Stimulated activated CD4-positive, alpha-beta T cell treated with anti-CD3 and anti-CD28 coated beads, Interleukin-1b, Interleukin-23, amount 100 ng/mL, for 4 hours (primary cell): ENCODE measurements at places on chromosomes 3 and 15.

GRCh38 chr3:43341788-43342187 lies 55.4 kb downstream of the SNRK start:
- DNase-seq = no peak

DNA sequence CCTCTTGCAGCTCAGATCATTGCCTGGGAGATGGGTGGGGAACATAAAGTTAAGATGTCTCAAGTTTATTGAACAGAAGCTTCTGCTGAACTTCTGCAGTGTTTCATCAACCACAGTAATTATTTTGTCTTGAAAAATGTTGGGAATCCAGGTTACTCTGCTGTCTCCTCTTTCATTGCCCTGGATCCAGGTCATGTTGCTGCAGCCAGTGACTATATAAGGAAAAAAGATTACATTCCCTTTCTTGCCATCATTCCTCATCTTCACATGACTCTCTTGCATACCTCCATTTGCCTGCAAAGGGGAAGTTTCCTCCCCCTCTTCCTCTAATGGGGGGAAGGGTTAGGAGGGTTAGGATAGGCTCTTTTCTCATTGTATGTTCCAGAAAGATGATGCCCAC lies 15.1 kb downstream of the GMNC start:
- DNase-seq = no peak

- no peak for DNase-seq
Measured at GRCh38 chr3:42699511-42699971, 3.1 kb downstream of the HHATL start.

GRCh38 chr3:181518222-181518621 lies 193.5 kb upstream of the SOX2 start:
- no peak for DNase-seq

GRCh38 chr15:48675436-48675835 lies 29.9 kb upstream of the FBN1 start:
- DNase-seq = no peak

GRCh38 chr3:129065016-129065719 lies 4.6 kb downstream of the GP9 start:
- no peak for DNase-seq

DNA sequence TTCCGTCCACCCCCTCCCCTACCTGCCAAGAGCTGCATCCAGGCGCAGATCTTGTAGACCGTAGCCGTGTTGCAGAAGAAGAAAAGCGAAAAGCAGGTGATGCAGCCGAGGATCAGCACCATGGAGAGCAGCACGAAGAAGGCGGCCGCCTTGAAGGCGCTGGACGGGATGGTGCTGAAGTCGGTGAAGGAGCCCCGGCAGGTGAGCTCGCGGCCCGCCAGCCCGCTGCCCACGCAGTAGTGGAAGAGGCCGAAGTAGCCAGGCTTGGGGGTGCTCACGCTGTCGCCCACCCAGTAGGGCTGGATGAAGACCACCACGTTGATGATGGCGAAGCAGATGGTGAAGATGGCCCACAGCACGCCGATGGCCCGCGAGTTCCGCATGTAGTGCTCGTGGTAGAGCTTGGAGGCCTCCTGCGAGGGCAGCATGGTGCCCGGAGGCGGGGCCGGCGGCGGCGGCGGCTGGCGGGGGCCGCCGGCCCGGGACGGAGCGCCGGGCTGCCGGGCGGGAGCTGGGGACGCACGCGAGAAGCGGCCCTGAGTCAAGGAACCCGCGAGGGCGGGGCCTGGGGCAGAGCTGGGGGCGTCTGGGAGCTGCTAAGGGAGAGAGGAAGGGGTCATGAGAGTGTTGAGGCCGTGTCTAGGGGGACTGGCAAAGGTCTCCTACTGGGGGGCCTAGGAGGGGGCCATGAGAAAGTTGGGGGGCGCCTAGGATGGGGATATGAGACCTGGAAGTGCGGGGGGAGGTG lies 1.2 kb downstream of the LHFPL4 start:
- DNase-seq = peak; percentile 2

DNA sequence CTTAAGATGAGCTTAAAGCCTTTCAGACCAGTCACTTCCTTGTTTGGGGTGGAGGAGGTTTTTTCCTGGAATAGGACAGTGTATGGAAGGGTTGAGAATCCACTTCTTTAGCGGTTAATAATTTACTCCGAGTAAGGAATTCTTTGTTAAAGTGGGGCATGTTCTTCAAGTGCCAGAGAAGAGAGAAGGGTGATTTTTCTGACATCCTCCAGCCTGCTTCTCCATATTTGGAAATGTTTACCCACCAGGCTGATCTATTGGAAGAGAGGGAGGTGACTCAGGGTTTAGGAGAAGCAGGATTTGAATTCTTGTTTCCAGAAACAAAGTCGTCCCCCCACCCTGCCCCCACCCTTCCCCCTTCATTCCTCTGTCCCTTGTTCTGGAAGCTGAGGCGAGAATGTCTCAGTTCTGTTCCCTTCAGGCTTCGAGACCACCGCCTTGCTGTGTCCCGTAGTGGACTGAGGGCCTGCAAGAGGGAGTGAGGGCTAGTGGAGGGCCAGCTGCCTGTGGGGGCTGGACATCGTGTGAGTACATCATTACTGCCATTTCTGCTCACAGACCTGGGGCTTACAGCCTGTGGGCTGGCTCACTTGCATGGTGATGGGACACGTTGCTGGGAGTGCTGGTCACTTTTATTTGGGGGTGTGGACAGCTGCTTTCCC lies 58.5 kb downstream of the LPP start:
- DNase-seq = no peak

GRCh38 chr15:48422401-48422800 lies 91.2 kb downstream of the DUT start:
- no peak for DNase-seq

GRCh38 chr3:149532489-149533180 lies 58.1 kb downstream of the TM4SF4 start:
- DNase-seq = no peak

DNA sequence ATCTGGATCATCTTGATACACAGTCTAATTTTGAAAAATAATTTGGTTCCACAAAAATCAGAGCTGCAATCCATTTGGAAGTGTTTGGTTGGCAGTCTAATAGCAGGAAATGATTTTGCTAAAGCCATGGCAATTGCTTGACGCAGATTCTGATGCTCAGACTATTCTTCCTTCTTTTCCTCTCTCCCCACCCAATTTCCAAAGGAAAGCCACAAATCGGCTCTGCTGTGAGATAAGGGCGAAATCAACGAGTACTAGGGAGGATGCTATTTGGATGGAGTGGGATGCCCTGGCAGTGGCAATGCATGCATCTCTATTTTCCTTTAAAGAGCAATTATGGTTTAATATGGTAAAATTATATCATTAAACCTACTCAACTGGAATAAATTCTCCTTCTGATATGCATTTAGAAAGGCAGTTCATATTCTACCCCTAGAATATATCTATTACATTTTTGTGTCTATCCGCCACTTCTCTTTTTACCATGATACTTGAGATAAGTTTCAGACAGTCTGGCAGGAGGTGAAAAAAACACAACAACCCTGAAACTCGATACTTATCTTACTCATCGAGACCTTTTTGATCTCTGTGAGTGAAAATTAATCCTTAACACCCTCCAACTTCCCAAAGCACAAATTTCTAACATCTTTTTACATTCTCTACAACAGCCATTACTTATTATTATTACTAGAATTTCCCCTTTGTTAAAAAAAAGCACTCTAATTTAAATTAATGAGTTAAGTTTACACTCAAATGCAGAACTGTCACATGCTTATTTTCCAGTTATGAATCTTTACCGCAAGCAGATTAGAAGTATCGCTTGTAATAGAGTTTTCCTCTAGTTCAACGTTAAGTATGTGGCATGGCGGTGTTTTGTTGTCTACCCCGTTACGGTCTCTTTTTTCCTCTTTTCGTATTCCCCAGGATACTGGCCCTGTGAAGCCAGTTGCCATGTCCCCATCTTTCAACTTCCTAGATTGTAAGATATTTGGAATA lies 433.3 kb downstream of the FOXP1 start:
- DNase-seq = no peak

- no peak for DNase-seq
Measured at GRCh38 chr3:37400945-37401344, 226.6 kb upstream of the LRRFIP2 start.

- DNase-seq = no peak
Measured at GRCh38 chr3:76683256-76683655, 356.6 kb upstream of the ROBO2 start.

DNA sequence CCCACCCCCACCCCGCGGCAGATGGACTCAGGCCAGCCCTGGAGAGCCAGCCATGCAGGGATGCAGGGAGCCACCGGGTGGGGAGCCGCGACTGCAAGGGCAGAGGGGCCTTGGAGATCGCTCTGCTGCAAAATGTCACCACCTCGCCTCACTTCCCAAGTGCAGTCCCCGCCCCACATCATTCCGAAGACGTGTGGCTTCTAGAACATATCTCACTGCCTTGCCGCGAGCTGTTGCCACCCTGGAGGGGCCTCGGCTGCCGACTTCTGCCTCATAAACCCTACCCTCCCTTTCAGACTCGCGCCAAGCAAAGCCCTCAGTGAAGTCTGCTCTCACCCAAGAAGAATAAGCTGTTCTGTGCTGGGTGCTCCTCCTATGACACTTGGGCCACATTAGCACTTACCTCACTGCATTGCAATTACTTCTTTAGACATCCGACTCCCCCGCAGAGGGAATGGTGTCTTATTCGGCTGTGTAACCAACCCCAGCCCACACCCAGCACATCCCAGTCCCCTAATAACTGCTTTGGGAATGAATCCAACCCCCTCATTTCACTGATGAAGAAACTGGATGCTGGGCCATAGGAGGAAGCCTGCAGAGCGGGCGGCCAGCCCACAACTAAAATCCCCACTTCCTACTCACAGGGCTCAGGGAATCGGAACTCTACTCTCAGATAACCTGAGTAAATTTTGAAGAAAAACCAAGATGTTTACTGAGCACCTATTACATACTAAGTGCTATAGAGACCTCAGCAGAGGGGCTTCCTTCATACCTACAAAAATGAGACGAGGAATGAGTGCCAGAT lies 8.6 kb downstream of the TLE3 start:
- no peak for DNase-seq

DNA sequence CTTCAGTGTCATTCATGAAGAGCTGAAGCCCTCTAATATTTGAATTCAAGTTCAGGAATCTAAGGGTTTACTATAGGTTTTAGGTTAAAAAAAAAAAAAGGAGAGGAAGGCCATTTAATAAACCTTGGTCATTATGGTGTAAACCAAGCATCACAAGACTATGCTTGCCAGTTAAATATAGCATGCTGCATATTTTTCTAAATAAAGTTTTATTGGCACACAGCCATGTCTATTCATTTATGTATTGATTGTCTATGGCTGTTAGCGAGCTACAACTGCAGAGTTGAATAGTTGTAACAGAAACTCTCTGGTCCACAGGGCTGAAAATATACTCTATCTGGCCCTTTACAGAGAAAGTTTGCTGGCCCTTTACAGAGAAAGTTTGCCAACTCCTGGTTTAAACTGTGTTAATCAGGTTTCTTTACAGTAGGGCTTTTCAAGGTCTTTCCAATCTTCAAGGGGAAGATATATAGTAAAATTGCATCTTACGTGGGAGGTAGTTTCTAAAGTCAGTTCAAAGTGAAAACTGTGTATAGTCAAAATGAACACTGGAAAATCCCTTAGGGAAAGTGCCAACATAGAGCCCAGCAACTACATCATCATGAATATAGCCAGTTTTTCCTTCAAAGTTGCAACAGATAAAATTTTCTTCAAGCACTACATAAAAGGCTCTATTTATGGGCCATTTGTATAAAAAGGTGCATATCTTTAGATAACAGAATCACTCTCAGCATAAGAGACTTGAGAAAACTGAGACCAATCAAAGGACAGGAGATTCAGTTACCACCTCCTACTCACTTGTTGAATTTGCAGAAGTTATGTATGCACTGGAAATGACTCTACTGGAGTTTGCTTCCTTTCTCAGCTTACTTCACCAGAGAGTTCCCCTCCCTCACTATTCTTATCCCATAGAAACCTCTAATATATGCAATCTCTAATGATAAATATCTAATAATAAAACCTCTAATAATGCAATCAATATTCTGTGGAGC lies 49.7 kb upstream of the FRMD4B start:
- no peak for DNase-seq

DNA sequence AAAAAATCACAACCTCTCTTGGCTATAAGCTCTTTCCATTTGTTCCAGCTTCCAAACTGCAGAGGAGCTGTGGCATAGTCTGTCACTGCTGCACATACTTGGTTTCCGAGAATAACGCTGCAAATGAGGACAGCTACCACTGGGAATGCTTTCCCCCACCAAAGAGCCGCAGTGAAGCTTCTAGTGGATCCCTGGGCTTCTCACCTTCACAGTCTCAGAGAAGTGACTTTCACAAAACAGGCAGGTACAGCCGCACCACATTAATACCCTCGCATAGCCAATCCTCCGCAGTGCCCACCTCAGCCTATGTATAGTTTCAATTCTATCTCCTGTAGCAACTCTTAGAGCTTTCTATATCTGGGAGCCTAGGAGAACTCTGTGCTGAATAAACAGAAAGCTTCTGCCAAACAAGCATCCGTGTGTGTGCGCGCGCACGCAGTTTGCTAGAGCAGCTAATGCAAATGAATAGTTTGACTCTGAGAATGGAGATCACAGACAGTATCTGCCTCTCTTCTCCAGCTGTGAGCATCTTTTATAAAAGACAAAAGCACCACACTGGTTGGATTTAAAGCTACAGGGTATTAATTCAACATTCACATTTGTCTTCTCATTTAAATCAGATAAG lies 81.9 kb upstream of the PLXND1 start:
- DNase-seq = no peak

DNA sequence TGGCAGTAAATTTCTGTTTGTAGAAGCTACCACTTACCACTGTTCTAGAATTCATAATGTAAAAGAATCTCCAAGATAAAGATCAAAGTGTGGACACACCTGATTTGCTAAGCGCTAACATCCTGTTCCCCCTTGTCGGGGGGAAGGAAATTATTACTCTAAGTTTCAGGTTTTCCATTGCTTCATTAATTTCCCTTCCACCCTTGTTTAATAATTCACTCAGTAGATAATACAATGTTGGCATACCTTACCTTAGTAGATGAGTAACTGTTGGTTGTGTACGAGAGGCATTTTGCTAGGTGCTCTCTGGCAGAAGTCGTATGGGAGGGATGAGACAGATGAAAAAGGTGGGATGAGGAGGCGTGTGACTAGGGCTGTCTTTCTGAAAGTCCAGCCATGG lies 641.2 kb upstream of the ARRDC4 start:
- DNase-seq = no peak

DNA sequence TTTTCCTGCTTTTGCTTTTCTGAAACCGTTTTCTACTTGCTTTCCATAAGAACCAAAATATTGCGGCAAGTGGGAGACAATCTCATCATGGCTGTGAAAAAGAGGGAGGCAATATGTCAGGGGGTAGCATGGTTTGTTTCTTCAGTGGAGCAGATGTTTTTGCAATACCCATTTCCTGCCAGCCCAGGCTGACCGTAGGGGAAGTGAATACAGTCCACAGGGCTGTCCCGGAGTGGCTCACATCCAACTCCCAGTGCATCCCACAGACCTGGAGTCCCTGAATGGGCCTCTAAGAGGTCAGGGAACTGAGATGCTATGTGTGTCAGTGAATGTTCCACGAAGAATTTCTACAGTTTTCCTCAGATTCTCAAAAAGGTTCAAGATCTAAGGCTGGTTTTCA lies 69.6 kb downstream of the EPHB1 start:
- no peak for DNase-seq

GRCh38 chr15:31128919-31129768 lies 27.6 kb upstream of the TRPM1 start:
- DNase-seq = peak; percentile 77

- DNase-seq = no peak
Measured at GRCh38 chr15:95825671-95826411, 504.7 kb upstream of the NR2F2 start.
